Activated B cell treated with CpG ODN at 0.5 μM for 24 hours (primary cell): ENCODE measurements at places on chromosomes 5 and 9. TPM values are rescaled to one million over a fixed set of nuclear protein-coding genes. Genes with fewer than 3 reads are reported as not detected.

GRCh38 chr5:43320846-43321245, 7.6 kb upstream of the HMGCS1 start:
- DNase-seq, result no peak

- DNase-seq, result no peak
These were observed 2369.4 kb upstream of the ACO1 start for GRCh38 chr9:30015073-30015472.

DNA sequence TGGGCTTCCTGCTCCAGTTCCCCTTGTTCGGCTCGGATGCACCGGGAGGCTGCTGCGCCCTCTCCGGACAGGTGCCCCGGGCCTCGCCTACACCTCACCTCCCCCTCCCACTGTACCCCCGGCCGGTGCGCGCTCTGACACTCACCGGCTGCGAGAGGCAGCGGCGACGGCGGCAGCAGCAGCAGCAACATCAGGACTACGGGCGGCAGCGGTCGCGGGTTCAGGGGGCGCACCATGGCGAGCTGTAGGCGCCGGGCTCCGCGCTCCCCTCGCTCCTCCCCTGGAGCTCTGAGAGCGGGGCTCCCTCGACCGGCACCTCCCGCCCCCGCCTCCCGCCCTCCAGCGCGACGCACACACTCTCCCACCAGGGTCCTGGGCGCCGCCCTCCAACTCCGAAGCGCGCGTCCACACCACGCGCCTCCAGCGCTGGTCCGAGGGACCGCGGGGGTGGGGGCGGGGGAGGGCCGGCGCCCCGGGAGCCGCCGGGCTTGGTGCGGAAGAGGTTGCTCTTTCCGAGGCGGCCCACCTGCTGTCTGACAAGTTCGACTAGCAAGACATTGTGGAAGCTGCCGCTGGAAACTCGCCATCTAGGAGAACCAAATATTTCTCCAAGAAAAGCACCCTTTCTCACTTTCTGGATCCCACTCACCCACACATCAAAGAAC, at the start of gene GFRA3:
GFRA3 (minus strand) TSS at position 433 of the 665 bp plus-strand sequence; CDS start at position 236, 197 bp downstream.
- no peak for DNase-seq

DNA sequence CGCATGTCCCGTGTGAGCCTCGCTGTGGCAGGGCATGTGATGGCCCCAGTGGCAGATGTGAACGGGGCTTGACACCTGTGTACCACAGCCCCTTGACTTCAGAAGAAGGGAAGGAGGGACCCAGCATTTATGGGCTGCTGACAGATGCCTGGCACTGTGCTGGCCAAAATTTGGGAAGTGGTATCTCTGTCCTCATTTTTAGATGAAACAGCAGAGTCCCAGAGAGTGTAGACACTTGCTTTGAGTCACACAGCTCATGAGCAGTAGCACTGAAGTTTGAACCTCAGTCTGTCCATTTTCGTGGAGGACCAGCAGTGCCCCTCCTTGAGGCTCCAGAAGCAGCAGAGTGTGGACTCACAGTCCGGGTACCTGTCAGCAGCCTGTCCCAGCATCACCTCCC, 16.5 kb downstream of the NEK6 start:
- DNase-seq, result no peak

DNA sequence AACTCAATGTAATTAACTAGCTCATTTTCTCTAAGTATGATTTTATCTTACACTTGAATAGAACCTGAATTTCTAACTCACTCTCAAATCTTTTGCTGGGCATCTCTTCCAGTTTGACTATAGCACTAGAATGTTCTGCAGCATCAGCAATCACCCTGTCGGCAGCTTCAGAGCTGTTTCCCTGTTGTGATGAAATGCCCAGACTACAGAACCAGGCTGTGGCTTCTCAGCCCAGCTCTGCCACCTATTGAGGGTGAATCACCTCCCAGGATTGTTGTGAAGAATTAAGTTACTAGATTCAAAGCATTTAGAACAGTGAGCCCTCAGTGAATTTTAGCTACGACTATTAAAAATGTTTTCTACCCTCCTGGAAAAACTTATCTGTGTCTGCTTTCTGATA, 90.4 kb upstream of the ANKRD55 start:
- no peak for DNase-seq

CDKN2B-AS1 gene
- 1.3 and 1.4 TPM in 2 replicates for total RNA-seq

CARTPT gene
- total RNA-seq, result not detected in 2 replicates

GALNT10 gene
- 32.5 and 41.5 TPM in 2 replicates for total RNA-seq

GRCh38 chr5:20145240-20145639, 157.2 kb upstream of the CDH18 start:
- no peak for DNase-seq

DNA sequence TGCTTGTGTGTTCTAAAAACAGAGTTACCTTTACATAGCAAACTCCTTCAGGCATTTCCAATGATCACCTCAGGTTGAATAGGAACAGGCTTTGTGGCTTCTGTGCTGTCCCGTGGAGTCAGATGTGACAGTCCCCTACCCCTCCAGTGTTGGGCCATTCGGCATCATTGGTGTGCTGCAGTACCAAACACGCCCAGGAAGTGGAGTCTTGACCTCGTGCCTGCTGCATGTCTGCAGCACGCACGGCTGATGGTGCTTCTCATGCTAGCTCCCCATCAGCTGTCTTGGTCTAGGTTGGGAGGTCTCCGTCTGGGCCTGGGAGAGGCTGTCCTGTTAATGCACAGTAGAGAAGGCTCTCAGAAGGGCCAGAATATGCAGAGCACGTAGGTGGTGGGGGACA, 42.5 kb upstream of the PHF2 start:
- DNase-seq, result no peak

SURF6 gene
- total RNA-seq, result 22.4 and 23.9 TPM in 2 replicates

DNA sequence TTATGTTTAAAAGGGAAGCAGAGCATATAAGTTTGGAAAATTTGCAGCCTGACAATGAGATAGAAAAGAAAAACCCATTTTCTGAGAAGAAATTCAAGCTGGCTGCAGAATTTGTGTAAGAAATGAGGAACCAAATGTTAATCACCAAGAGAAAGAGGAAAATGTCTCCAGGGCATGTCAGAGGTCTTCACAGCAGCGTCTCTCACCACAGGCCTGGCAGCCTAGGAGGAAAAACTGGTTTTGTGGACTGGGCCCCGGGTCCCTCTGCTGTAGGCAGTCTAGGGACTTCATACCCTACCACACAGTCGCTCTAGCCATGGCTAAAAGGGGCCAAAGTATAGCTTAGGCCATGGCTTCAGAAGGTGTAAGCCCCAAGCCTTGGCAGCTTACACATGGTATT, 32.1 kb upstream of the HSD17B4 start:
- no peak for DNase-seq

SLCO6A1 gene
- total RNA-seq, result not detected in 2 replicates

DNA sequence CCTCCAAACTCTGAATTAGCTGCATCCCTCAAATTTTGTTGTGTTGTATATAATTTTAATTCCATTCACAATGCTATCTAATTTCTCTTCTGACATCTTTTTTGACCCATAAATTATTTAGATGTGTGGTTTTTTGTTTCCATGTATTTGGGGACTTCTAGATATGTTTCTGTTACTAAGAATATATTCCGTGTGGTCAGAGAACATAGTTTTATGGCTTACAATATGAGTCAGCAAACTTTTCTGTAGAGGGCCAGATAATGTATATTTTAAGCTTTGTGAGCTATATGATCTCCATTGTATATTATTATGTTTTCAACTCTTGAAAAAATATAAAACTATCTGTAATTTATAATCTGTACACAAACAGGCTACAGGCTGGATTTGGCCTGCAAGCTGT, 33.4 kb downstream of the MVB12B start:
- DNase-seq, result no peak

GRCh38 chr5:21219966-21220365, 1232.0 kb upstream of the CDH18 start:
- no peak for DNase-seq

GRCh38 chr5:218457-219291, 554 bp downstream of the SDHA start:
- peak; percentile 41 for DNase-seq

DNA sequence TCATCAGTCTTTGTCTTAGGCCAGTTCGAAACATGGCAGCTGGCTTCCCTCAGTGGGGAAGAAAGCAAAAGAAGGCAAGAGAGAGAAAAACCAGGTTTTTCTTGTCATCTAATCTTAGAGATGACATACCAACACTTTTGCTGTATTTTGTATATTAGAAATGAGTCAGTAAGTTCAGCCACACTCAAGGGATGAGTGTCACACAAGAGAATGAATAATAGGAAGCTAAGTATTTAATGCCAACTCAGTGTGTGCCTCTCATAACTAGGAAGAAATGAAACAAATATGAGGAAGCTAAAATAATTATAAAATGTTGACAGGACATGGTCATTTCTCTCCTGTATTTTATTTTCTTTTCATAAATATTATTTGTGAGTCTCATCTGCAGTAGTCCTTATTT, 65.3 kb downstream of the CDH12 start:
- DNase-seq, result no peak

LECT2 gene
- total RNA-seq, result not detected in 2 replicates

DNA sequence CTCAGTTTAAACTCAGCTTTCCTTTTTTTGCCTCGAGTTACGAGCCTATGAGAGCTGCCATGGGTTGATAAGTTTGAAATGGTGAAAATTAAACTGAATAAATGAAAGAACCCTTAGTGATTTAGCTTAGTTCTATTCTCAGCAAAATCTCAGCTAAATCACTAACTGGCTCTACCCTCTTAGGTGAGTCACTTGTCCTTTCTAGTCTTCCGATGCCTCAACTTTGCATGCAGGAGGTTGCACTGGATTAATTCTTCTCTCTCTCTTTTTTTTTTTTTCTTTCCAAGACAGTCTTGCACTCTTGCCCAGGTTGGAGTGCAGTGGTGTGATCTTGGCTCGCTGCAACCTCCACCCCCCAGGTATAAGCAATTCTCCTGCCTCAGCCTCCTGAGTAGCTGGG, 83.9 kb downstream of the PAPPA start:
- DNase-seq, result no peak

GRCh38 chr5:90940227-90940995, 381.8 kb downstream of the ADGRV1 start:
- no peak for DNase-seq

GRCh38 chr5:9440517-9440916, 105.4 kb downstream of the SEMA5A start:
- no peak for DNase-seq

GPR150 gene
- 0.60 and 1.1 TPM in 2 replicates for total RNA-seq

DNA sequence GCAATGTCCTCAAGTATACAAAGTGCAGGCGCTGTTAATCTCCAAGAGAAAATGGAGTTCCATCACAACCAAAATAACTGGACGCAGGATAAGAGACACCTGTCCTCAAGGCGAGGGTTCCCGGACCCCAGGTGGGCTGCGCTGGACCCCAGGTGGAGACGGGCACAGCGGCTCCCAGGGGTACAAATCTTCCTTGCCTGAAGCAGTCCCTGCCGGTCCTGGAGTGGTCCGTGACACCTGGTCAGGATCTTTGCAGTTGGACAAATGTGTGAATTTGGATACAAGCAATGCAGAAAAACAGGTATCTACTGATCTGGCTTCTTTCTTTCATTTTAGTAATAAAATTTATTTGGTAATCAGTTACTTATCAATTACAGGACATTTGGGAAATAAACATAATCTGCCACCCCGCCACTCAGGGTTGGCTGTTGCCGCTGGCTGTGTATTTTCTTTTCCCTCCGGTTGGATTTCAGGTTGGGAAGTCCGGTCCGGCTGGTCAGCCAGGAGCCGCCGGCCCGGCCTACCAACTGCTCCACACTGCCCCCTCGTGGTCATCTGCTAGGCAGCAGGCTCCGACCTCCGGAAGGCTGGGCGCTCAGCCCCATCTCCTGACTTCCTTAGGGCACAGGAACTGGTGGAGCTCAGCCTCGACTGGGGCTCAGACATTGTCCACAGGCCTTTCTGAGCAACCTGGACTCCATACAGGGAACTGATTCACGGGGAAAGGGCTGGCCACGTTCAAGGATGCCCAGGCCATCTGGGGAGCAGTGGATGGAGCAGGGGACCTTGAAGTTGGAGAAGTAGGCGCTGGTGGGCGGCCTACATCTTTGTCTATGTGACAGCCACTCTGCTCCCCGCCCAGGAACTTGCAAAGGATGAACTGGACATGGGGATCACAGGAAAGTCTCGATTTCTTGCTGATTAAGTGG, 43.4 kb downstream of the NXNL2 start:
- peak; percentile 57 for DNase-seq

- DNase-seq, result no peak
These were observed 63.8 kb upstream of the COL15A1 start for GRCh38 chr9:98879963-98880310.

- no peak for DNase-seq
These were observed 357.2 kb downstream of the ARRDC3 start for GRCh38 chr5:91025956-91026355.

DNA sequence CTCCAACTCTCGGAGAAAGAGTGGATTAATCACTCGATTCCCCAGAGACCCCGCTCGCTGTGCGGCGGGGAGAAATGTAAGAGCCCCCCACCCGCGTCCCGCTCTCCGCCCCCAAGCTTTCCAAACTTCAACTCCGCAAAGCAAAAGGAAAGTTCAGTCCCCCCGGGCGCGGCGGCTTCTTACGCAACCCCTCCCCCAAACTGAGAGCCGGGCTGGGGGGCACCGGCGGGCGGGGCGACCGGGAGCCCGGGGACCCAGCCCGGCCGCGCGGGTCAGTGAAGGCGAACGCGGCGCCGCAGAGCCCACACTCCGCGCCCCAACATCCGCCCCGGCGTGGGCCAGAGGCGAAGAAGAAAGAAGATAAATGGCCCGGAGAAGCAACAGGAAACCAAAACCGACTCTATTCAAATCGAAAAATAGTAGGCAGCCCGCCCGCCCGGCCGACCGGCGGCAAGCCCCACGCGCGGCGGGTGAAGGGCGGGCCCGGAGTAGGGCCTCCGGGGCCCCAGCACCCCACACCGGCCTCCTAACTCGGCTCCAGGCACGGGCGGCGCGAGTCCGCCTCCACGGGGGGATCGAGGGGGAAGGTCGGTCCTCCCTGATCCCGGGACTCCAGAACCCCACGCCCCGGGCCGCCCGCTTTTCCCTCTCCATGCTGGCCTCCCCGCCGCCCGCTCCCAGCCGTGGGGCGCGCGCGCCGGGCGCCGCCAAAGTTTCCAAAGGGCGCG, 720 bp downstream of the NOTCH1 start:
- DNase-seq, result peak; percentile 60
